SJSA1 (cell line): ENCODE measurements at places on chromosomes 13 and 19.

- no peak for DNase-seq
Observed at GRCh38 chr13:51045451-51045850, 65.6 kb downstream of the C13orf42 start.

DNA sequence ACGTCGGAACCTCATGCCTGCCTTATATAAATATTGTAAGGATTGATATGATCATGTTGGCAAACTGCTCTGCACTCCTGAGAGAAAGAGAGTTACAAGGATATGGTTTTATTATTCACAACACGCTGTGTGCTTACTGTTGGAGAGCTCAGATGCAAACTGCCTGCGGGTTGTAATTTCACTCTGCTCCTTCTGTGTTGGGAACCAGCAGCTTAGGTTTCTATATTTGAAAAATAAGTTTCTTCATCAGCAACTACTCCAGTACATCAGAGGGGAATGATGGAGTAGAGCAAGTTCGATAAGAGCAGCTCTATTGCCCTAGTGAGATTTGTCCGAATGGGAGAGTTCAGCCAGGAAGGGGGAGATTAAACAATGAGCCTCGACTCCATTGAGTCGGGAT, 106.9 kb upstream of the UBL3 start:
- DNase-seq = no peak

- DNase-seq = no peak
Observed at GRCh38 chr13:100533588-100534041, 55.0 kb downstream of the GGACT start.

DNA sequence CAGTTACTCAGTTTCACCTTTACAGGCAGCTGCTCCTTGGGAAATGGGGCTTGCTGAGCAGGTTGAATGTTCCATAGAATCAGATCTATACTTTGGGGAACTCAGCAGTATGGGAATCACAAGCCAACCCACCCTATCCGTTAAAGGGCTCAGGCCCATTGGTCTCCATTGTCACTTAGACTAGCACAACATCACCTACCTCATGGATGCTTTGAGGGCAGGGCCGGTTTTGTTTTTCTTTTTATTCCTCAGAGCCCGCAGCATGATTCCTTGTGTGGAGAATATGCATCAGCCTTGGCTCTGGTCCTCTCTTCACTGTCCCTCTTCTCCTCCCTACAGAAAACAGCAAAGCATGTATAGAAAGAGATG, 48.0 kb downstream of the LRCH1 start:
- DNase-seq = no peak
